Renal cortex interstitium (tissue), 15 donors: ENCODE measurements at places on chromosomes 12 and 14.

DNA sequence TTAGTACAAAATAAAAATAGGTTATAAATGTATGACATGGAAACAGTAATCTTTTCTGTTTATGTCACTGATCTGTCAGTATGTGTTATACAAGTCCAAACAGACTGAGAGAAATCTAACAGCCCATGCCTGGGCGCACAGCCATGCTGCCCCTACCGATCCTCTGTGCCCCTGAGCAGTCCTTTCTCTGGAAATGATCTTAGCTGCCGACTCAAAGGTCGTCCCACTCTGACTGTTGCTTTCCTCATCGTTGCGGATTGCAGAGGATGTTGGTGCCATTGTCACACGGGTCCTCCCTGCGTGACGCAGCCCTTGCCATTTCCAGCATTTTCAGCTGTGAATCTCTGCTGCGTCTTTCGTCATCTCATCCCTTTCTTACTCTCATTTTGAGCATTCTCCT, 82.9 kb upstream of the DYNC1H1 start:
- DNase-seq: no peak

GRCh38 chr12:94560431-94561221, 89.7 kb downstream of the TMCC3 start:
- DNase-seq: no peak

DNA sequence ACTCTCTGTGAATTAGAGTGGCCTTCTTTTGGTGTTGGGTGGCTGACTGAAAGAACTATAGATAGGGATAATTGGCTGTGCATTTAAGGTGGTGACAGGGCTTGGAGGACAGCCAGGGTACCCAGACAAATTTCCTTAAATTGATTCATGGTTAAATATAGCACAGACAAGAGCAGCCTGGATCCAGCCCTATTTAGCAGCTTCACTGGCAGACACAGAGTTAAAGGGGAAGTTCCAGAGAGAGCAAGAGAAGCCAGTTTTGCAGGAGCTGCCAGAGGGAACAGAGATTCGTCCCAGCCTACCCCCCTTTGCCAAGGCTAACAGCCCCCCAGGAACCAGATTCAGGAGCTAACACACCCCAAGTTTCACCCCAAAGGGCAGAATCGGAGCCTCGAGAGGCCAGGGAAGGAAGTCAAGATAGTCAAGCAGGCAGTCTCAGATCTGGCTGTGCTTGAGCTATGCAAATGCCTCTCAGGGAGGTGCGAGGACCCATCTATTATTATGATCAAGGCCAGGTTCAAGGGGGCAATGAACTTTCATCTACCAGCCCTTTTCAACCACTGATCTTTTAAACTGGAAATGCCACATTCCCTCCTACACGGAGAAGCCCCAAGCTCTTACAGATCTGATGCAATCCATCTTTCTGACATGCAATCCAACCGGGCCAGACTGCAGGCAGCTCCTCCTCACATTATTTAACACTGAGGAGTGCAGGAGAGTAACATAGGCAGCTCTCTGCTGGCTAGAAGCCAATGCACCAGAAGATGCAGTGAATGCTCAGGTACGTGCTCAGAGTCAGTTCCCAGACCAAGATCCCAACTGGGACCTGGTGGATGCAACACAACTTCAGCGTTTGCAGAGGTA, 58.2 kb downstream of the DHRS2 start:
- no peak for DNase-seq

DNA sequence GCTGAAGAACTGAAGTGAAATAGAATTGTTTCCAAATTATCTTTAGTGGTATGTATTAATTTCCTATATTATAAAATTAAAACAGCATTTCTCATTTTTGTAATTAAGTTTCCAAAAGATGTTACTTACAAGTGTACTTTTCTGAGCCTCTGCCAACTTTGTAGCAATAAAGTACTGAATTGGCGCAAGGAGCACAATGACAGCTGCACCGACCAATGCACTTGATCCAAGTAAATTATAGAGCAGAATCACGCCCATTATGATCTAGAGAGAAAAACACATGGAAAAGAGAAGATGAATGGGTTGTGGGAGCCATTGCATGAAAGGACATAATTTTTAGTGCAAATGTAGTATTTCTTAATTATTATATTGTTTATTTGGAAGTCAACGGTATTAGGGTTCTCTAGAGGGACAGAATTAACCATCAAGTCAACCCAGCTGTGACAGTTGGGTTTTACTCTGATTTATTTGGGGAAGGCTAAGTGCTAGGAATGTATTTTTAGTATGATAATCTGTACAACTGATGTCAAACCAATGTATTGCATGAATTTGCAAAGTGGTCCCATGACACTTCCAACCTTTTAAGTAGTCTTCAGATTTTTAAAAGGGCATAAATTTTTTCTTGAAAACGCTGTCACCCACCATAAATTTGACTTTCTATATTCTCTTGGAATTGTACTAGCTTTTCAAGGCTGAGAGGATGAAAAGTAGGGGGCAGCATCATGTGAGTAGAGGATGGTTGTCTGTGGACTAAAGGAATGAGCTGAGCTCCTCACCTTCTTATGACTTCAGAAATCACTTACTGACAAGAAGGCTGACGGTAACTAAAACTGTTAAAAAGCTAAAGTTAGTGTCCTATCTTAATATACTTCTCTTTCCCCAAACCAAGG, 33.0 kb downstream of the ABCC9 start:
- DNase-seq: no peak

DNA sequence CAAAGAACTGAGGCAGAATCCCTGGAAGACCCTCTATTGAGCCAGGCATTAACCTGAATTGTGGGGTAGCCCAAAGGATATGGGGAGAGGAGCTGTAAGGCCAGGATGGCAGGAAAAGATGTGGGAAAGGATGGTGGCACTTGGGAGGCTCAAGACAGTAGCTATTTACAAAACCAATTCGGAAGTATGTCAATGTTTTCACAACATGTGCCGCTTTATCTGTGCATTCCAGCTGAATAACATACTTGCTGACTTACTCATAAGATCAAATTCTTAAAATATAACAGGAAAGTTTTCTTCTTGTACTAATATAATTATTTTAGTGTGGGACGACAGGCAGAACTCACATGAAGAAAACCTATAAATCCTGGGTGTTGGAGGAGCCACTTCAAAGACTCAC, 10.6 kb downstream of the BBS10 start:
- no peak for DNase-seq

- DNase-seq: no peak
Observed at GRCh38 chr14:44771496-44771895, 190.3 kb downstream of the KLHL28 start.

DNA sequence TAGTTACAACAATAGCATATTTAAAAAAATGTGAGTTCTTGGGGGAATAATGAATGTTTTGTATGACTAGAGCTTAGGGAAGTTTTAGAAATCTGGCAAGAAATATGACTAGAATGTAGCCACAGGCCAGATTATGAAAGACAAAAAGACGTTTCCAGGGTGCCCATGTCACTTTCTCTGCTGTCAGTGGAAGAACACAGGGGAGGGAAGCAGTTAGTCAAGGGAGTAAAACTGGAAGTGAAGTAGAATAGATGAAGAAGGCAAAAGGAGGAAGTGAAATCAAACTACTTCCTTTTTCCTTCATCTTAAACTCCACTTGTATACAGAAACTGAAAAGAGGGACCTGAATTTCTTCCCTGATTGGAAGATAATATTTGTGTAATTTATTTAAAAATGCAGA, 81.2 kb upstream of the ATP2B1 start:
- no peak for DNase-seq

DNA sequence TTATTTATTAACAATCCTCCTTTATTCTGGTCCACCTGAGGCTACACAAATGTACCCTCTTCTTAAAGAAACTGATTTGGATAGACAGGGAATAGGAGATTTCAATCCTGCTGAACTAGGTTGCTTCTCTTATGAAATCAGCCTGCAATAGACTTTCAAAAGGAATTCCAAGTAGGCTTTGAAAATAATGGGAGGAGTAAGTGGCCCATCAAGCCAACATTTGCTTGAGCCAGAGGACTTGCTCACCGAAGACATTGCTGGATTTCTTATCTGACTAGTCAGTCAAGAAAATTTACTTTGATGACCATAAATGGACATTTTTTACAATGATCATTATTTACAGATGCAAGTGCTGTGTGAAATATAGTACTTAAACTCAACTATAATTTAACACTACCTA, 82.8 kb upstream of the RASSF8 start:
- no peak for DNase-seq

DNA sequence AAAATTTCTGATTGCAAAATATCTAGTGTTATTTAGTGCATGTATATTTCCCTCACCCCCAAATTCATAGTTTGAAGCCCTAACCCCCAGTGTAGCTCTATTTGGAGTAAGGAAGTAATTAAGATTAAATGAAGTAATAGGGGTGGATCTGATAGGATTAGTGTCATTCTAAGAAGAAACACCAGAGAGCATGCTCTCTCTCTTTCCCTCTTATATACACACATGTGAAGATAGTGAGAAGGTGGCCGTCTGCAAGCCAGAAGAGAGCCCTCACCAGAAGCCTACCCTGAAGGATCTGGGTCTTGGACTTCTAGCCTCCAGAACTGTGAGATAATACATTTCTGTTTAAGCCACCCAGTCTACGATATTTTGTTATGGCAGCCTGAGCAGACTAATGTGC, 120.3 kb downstream of the TMEM30B start:
- DNase-seq: no peak

- DNase-seq: no peak
Observed at GRCh38 chr12:42770261-42770660, 180.7 kb upstream of the PRICKLE1 start.
